Myocyte (in vitro differentiated cells): ENCODE measurements at places on chromosomes 2 and 18.

- no peak for DNase-seq
These were observed 83.4 kb downstream of the CALCRL start for GRCh38 chr2:187364696-187365095.

DNA sequence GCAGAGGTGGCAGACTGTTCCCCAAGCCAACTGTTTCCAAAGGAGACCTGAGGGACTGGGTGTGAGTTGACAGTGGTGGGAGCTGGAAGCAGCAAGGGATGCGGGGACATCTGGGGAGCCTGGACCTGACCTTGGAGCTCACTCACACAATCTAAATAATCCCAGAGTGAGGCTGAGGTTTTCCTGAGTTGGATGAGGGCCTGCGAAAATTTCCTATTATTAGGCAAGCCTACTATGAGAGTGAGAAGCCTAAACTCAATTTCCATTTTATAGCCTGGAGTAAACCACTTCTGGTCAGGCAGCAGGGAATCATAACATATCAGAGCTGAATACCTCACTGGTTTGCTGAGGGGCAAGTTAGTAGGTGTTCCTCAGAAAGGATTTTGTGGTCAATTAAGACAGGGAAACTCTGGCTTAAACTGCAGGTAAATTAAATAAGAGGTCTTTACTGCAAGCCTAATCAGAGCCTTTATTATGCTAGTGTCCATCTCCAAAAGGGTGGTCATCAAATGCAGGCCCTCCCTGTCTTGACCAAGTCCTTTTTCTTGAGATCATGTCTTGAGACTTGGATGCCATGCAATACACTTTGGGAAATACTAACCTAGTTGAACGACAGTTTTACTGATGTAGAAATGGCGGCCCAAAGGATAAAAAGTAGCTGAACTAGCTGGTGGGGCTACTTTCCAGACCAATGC lies 1.7 kb upstream of the COX5B start:
- DNase-seq: no peak

GRCh38 chr2:68214381-68214780 lies 38.0 kb downstream of the PPP3R1 start:
- DNase-seq: no peak

DNA sequence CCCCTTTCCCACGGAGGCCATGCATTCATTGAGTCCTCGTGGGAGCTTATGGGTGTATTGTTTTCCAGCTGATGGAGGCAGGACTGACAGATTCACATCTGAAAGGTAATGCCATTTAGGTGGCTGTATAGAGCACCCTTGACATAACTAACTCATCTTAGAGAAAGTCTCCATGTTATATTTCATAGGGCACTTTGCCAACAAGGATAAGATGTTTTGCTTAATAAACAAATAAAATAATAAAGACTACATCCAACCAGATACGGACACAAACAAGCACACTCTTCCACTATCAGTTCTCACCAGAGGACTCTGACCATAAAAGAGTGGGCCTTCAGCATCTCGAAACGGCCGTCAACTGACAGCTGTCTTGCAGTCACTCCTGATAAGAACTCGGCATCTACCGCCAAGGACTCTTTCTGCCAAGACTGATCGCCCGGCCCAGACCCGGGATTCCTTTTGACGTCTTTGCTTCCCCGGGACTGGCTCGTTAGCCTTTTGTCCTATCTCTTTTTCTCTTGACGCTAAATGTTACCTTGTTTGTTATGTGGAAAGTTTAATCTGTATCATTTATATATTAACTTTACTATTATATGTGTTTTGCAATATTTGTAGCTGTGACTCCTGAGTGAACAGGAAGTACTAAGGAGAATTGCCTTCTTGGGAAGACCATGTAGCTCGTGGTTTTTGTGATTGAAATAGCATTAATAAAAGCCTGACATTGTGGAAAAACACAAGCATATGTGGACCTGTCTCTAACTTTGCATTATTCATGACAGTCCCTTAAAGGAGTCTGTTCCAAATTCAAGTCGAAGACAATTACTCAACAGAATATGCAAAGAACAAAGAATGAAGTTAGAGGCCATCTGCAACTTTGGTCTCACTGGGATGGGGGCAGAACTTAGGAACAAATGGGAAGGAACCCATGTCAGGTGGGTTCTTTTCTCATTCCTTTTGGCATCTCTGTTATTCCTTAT lies 195.1 kb downstream of the LPIN1 start:
- DNase-seq: no peak

GRCh38 chr2:203360833-203361430 lies 32.7 kb downstream of the ABI2 start:
- DNase-seq: no peak

- no peak for DNase-seq
These were observed 25.2 kb downstream of the CAPN13 start for GRCh38 chr2:30781961-30782533.

- DNase-seq: peak; percentile 74
These were observed at the start of gene CREG2 for GRCh38 chr2:101387151-101387834. Gene CREG2, minus strand, starts transcription at chr2:101387503. Its CDS starts 46 bp downstream, at chr2:101387457.

DNA sequence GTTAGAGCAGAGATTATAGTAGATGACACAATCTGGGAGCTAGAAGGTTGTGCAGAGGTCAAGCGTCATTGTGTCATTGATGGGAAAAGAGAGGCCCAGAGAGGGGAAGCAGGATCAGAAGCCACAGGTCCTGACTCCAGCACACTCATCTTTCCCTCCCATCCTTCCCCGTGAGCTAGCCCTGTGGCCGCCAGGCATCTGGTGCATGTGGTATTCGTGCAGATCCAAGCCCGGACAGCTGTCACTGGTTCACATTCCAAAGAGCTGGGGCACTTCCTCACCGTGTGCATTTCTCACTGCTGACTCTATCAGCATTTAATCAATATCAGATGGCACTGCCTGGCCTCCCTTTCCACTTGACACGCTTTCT lies 94.1 kb upstream of the THOC1 start:
- peak; percentile 99 for DNase-seq
